MCF 10A (cell line): ENCODE measurements at places on chromosomes 16 and 17. TPM values are rescaled to one million over a fixed set of nuclear protein-coding genes. Genes with fewer than 3 reads are reported as not detected.

TBC1D3C gene
- total RNA-seq, result 3.4 TPM in 1 of 2 replicates, not detected in the other

CCL17 gene
- total RNA-seq, result not detected in 2 replicates

GRCh38 chr16:47018223-47018891, 44.9 kb upstream of the DNAJA2 start:
- no peaks in the 10 kb centered on the region for H3K4me1 ChIP-seq
- no peaks in the 10 kb centered on the region for H3K27me3 ChIP-seq
- H3K4me3 ChIP-seq, result no peak overlapping the region
- H3K36me3 ChIP-seq, result no peaks in the 10 kb centered on the region

GRCh38 chr16:77111056-77111565, 79.9 kb upstream of the MON1B start:
- no peaks in the 10 kb centered on the region for H3K27me3 ChIP-seq
- no peak overlapping the region for H3K4me3 ChIP-seq
- H3K36me3 ChIP-seq, result no peaks in the 10 kb centered on the region
- no peaks in the 10 kb centered on the region for H3K4me1 ChIP-seq
- H3K27ac ChIP-seq, result no peak overlapping the region

GRCh38 chr16:1188432-1189189, 35.7 kb downstream of the CACNA1H start:
- no peak overlapping the region for H3K27ac ChIP-seq
- H3K36me3 ChIP-seq, result no peaks in the 10 kb centered on the region
- no peak overlapping the region for H3K4me3 ChIP-seq
